ENCODE measurements at places on chromosomes 2 and 18.

DNA sequence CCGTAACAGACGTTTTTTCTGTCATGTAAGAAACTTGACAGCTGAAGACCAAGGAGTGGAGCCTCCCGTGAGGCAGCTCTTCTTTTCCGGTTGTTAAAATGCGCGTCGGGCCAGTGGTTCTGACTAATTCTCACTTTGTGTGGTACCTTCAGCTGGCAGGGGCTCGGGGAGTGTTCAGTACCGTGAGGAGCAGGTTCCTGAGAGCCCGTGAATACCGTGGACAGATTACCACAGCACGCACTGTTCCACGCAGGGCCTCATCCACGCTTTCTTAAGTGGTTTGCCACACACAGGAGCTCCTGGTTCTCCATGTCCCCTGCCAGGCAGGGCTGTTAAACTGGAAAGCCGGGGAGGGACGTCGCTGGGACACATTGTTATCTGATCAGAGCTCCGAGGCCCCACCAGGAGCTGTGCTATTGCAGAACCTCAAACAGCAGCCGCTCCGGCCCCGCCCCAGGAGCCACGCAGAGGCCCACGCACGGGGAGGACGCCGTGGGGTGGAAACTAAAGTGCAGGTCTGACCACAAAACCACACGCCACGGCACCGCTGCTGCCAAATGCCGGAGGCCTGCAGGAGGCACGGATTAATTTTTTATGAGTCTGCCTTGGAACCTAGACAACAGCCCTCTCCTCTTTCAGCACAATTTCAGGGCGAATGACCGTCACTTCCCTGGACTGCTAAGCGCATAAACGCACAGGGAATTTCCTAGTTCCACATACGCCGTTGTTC, 43.3 kb downstream of the NFATC1 start:
- peak; percentile 20 for DNase-seq

DNA sequence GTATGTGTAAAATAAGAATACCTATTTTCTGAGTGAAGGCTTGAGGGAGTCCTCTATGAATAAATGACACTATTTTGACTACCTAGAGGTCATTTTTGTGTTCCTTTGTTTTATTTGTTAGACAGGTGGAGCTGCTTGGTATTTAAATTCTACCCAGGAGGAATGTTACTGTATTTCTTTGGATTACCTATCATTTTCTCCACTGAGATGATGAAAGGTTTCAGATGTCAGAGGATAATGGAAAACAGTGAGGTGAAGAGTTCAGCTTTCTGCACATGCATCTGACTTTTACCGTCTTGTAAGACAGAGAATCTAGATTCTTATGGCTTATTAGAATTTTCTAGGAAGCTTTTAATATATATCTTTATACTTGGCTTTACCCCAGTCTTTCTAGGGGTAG, 689.8 kb upstream of the NXPH2 start:
- DNase-seq: no peak

DNA sequence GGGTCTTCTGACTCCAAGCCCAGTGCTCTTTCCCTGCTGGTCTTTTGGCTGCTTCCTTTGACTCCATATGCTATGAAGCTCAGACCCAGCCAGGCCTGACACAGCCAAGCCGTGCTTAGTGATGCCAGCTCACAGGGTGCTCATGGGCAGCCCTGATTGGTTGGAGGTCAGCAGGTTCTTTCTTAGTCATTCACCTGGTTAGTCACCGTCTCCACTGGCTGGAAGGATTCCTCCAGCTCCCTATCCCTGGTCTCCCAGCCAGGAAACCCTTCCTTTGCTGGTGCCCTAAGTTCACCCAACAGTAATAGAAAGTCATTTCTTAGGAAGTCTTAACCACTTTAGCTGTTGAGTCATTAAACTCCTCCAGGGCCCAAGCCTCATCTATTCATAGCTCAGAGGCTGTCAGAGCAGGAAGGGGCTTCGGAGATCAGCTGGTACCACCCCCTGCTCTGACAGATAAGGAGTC, 3.9 kb downstream of the KCNK3 start:
- DNase-seq: no peak

- no peak for DNase-seq
Observed at GRCh38 chr18:57062844-57063243, 84.0 kb upstream of the BOD1L2 start.

- DNase-seq: no peak
Observed at GRCh38 chr2:71332435-71332796, 834 bp downstream of the ZNF638 start.

DNA sequence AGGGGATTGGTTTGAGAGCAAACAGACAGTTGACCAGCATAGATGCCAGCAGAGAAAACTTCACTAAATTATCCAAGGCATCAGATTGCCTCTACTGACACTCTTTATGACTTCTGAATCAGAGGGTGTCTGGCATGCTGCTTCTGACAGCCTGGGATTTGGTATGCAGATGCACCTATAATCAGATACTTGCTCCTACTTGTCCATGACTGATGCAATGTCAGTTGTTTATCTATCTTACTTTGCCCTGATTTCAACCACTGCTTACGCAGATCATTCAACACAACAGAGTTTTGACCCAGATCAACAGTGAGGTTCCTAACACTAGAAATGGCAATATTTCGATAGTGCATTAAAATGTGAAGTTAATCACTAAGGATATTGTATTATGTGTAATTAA, 22.6 kb upstream of the CALCRL start:
- no peak for DNase-seq

- no peak for DNase-seq
Observed at GRCh38 chr2:84132370-84132769, 326.7 kb downstream of the SUCLG1 start.

All from stimulated activated CD4-positive, alpha-beta T cell treated with anti-CD3 and anti-CD28 coated beads, Interleukin-12 subunit alpha, Interleukin-12 subunit beta, amount 100 ng/mL, for 48 hours (primary cell).